ENCODE measurements at places on chromosomes 2 and 18.

DNA sequence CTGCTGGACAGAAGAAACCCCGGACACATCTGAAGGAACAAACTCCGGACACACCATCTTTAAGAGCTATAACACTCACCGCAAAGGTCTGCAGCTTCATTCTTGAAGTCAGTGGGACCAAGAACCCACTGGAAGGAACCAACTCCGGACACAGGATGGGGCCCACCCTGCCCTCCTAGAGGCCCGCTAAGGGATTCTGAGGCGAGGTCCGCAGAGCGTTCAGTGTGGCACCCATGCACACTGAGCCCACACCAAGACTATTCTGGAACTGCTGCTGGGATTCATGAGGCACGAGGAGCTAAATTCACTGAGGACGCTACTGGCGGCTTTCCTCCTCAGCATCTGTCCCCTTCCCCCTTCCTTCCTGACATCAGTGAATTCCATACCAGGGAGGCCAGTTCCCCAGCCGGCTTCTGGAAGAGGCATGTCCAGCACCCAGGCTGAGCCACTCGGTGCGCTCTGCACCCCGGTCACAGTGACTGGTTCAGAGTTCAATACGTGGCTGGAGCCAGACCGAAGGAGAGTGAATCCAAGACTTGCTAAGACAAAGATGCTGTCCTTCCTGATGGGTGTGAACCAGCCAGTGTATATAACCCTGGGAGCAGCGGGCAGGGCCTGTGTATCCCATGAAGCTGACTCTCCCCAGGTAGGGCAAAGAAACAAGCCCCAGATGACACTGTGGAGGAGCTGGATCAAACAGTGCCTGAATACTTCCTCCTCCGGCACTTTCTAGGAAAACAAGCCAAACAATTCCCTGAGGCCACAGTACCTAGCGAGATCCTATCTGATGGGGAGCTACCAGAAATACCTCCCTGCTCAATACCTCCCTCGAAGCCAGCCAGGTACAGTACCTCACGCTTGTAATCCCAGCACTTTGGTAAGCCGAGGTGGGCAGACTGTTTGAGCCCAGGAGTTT, 11.1 kb downstream of the HDAC4 start:
- DNase-seq = no peak

DNA sequence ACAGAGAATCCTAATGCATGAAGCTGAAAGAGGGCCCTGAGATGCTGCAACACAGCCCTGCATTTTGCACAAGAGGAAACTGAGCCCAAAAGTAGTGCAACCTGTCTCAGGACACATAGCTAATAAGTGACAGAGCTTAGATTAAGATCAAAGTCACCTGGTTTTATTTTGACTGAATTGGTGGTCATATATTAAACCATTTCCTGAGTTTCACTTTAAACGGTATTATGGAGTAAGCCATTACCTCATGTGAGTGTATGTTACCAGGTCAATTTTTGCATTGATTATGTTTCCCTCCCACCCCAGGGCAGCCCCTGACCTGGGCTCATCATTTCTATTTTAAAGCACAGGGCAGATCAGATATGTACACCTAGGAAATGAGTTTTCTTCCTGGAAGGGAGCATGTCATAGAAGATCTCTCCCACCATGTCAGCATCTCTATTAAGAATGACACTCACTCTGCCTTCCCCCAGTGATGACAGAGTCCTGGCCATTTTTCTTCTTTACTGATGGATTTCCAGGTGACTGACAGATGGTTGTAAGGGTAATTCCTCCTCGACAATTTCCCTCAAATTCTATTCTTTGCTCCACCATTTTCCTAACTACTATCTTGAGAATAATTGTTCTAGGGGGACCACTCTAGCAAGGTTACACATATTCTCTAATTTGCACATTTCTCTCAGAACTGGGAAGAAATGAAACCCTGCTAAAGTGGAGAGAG, 441.3 kb upstream of the SLC14A2 start:
- DNase-seq = no peak

DNA sequence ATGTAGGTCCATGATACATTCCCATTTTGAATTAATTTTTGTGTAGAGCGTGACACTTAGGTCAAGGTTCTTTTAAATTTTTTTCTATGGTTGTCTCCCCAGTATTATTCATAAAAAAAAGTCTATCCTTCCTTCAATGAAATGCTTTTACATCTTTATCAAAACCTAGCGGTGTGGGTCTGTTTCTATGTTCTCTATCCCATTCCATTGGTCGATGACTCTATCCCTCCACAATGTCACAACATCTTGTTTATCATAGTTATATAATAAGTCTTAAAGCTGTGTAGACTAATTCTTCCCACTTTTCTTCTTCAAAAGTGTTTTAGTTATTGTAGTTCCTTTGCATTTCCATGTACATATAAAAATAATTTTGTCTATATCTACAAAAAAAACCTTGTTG, 47.2 kb upstream of the GPR17 start:
- DNase-seq = no peak

DNA sequence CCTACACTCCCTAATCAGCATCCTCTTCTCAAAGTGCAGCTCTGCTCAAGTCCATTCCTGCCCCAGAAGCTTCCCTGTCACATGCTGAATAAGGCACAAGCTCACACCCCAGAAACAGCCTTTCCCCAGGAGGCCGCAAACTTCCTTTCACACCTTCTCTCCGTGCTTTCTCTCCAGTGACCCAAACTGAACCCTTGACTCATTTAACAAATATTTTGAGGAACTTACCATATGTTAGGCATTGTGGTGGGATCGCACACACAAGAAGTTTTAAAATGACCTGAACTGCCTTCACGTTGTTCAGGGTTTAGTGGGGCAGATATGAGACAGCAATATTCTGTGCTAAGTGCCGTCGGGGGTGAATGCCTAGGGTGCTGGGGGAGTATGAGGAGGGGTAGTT, 161.3 kb downstream of the INSIG2 start:
- DNase-seq = no peak

GRCh38 chr2:141929331-141930252, 201.2 kb downstream of the LRP1B start:
- DNase-seq = no peak
